ENCODE measurements at places on chromosomes 6 and 20. TPM values are rescaled to one million over a fixed set of nuclear protein-coding genes. Genes with fewer than 3 reads are reported as not detected.

HSPA12B gene
- not detected for total RNA-seq

VSTM2L gene
- 14.1 TPM for total RNA-seq

GGTLC1 gene
- total RNA-seq = not detected

UBD gene
- total RNA-seq = 9.9 TPM

HLA-DQA1 gene
- not detected for total RNA-seq

DNA sequence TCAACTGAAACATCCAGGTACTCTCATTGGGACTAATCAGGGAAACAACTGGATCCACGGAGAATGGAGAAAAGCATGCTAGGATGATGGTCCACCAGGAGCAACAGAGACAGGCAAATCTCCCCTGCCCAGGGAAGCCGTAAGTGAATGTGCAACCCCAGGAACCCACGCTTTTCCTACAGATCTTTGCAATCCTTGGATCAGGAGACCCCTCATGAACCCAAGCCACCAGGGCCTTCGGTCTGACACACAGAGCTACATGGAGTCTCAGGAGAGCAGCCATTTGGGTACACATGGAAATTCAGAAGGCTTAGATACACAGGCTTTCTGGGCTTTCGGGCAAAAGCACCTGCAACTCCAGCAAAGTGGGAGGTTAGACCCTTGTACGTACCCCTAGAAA is 122.1 kb upstream of the PTCHD4 start:
- DNase-seq = no peak

DNA sequence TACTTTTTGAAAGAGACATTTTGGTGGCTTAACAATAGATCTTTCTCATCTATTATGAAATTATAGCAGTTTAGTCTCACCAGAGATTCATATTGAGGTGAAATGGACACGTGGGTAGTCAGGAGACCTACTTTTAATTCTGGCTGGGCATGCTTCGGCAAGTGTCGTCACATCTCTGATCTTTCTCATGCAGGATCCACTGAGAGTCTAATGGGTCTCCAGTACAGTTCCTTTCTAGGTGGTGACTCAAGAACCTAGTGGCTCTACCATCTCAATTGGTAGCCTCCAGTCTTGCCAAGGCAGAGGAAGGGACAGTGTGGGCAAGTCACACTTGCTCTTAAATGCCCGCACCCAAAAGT is 94.9 kb downstream of the KCNB1 start:
- no peak for DNase-seq

GRCh38 chr6:88840796-88841539 is 122.5 kb downstream of the RNGTT start:
- DNase-seq = no peak

DNA sequence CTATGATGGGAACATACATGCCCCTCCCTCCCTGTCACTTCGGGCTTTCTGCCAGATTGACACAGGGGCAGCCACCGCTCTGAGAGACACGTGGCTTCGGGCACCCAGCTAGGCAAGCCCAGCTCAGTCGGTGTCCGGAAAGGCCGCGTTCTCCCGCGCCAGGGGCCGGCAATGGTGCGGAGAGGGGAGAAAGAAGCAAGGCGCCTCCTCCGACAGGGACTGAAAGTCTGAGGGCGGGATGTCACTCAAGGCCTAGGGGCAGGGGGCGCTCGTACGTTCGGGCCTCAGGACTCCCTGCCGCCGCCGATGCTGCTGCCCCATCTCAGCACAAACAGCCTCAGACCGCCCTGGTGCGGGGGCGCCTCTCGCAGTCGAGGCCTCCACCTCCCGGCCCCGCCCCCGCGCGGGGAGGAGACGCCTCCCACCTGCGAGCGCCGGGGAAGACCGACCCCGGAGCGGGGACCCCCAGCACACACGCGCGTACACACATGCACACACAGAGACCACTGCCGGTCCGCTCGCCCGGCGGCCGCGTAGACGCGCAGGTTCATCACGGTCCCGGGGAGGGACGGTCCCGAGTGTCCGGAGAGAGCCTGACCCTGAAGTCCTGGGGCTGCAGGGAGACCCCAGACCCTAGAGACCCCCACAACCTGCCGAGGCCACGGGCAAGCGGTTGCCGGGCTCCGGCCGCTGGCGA is 1.9 kb downstream of the GRM4 start:
- DNase-seq = peak; percentile 20

DNA sequence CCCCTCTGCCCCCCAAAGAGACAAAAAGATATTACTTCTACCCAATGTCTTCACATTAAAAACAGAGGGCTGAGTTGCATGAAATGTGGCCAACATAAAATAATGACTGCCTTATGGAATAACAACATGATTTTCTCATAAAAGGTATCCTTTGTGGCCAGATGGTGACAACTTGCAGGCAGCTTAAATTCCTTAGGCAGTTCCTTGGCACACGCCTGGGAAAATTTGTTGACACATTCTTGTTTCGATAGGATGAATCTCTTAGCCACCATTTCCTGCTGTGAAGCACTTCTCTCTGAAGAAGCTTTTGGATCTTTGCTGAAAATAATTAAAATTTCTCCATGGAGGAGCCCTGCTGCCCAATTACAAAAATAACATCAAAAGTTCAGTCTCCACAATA is 109.0 kb upstream of the COL21A1 start:
- peak; percentile 24 for DNase-seq

- DNase-seq = no peak
These were observed 334.9 kb upstream of the JARID2 start for GRCh38 chr6:14910692-14911547.

GRCh38 chr6:159969921-159970320 is 1.0 kb downstream of the IGF2R start:
- peak; percentile 71 for DNase-seq

- DNase-seq = no peak
These were observed 81.5 kb downstream of the MAP7 start for GRCh38 chr6:136468711-136469110.
